ENCODE measurements at places on chromosomes 16 and 17.

GRCh38 chr16:85661740-85662481 lies 26.8 kb downstream of the GINS2 start:
- DNase-seq = no peak

- DNase-seq = no peak
Measured at GRCh38 chr16:22898131-22898530, 84.2 kb downstream of the HS3ST2 start.

DNA sequence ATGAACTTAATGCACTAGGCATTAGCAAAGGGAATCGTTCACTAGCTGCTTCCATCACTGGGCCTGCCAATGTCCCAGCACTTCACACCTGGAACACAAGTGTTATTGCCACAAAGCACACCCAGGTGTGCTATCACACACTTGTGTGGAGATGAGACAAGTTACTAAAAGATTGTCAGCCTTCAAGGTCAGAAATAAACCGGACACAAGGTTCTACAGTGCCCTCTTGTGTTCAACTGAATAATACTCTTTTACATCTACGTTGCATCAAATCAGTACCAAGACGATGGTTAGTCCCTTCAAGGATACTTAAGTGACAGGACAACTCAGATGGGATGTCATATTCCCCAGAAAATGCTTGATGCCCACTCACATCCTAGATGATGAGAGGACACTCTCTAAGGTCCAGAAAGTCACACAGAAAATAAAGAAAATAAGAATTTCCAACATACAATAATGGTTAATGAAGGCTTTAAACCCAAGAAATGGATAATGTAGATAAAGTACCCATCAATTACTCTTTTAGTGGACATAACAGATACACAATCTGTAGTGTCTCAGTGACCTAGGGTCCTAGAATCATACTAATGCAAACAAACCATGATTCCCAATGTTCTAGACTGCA lies 16.4 kb upstream of the GLG1 start:
- DNase-seq = no peak

- no peak for DNase-seq
Measured at GRCh38 chr16:65142276-65142675, 20.4 kb upstream of the CDH11 start.

- no peak for DNase-seq
Measured at GRCh38 chr17:30222721-30223175, 12.7 kb downstream of the SLC6A4 start.

DNA sequence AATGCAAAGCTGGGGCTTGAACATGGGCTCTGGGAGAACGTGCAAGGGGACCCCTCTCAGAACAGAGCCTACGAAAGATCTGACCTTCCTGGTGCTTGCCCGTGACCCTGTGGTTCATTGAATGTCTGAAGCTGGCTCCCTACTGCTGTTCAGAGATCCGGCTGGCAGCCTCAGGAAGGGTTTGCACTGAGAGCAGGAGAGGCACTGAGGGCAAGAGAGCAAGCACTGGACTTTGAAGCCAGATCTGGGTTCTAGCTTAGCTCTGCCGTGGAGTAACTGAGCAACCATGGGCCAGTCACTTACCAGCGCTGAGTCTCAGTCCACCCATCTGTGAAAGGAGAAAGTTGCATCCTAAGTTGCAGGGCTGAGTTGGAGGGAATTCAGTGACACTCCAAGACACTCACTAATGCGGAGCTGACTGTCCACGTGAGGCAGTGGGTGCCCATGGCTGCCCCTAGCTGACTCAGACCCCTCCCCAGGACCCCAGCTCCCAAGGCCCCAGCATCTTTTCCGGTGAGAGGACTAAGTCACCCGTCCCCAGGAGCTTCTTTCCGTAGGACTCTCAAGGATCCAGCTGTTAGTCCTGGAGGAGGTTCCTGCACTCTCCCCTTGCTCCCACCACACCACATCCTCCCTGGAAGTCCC lies 41.3 kb downstream of the BEAN1 start:
- no peak for DNase-seq

DNA sequence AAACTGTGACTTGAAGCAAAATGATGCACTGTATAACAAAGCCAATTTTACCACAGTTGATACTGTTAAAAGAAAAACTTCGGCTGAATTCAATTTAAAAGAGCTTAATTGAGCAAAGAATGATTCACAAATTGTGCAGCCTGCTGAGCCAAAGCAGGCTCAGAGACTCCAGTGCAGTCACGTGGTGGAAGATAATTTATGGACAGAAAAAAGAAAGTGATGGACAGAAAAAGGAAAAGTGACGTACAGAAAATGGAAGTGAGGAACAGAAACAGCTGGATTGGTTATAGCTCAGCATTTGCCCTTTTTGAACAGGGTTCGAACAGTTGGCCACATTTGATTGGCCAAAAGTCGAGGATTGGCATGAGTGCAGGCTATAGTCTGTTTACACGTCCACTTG lies 25.7 kb downstream of the ZSWIM7 start:
- DNase-seq = no peak

- DNase-seq = no peak
Measured at GRCh38 chr17:12637015-12637414, 28.7 kb upstream of the MYOCD start.

DNA sequence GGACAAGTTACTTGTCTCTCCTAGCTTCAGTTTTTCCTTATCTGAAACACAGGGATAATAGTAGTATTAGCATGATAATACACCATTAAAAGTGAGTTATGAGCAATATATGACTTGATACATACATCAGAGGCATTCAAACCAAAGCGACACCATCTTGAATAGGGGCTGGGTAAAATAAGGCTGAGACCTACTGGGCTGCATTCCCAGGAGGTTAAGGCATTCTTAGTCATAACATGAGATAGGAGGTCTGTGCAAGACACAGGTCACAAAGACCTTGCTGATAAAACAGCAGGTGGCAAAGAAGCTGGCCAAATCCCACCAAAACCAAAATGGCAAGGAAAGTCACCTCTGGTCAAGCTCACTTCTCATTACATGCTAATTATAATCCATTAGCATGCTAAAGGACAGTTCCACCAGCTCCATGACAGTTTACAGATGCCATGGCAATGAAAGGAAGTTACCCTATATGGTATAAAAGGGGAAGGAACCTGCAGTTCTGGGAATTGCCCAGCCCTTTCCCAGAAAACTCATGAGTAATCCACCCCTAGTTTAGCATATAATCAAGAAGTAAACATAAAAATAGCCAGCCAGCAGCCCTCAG lies 37.2 kb upstream of the HS3ST3A1 start:
- no peak for DNase-seq

DNA sequence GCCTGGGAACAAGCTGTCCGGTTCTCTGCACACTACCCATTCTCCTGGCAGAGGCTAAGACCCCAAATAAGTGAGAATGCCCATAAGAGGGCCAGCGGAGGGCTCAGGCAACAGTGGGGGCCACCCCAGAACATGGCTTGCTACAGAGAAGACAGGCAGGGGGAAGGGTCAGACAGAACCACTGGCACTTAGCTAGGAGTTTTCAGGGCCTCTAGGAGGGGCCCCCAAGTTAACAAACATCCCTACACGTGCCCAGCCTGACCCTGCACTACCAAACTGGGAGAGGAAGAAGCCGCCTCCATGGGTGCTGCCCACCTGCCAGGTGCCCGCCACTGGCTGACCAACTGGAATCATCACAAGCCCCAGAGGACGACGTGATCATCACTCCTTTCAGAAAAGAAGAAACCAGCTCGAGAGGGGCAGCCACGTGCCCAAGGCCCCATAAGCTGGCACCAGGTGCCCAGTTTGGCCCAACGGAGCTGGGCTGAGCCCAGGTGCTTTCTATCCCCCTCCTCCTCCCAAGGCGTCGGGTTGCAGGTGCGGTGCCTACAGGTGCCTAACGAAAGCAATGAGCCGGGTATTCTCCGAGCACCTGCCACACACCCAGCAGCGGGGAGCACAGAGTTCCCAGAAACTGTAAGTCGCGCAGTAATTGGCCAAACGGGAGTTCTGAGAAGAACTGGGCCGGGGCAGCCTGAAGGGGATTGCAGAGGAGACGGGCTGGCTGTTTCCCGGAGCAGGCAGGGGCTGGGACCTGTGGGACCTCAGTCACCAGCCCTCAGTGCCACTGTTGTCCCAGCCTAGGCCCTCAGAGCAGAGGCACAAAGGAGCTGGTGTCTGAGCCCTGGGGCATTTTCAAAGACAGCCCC lies 13.2 kb downstream of the RPH3AL start:
- no peak for DNase-seq

DNA sequence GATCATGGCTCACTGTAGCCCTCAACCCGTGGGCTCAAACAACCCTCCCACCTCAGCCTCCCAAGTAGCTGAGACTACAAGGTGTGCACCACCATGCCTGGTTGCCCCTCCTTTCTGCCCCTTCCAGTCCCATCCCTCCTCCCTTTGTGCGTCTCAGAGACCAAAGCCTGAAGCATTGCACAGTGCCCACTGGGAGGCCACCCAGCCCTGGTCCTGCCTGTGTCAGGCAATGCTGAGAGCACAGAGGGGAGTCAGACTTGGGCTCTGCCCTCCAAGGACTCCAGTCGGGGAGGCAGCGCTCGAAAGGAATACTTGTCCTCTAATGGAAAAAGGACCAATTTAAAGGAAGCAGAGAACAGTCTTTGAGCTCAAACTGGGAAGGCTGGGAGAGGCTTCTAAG lies 20.4 kb downstream of the RAI1 start:
- no peak for DNase-seq

DNA sequence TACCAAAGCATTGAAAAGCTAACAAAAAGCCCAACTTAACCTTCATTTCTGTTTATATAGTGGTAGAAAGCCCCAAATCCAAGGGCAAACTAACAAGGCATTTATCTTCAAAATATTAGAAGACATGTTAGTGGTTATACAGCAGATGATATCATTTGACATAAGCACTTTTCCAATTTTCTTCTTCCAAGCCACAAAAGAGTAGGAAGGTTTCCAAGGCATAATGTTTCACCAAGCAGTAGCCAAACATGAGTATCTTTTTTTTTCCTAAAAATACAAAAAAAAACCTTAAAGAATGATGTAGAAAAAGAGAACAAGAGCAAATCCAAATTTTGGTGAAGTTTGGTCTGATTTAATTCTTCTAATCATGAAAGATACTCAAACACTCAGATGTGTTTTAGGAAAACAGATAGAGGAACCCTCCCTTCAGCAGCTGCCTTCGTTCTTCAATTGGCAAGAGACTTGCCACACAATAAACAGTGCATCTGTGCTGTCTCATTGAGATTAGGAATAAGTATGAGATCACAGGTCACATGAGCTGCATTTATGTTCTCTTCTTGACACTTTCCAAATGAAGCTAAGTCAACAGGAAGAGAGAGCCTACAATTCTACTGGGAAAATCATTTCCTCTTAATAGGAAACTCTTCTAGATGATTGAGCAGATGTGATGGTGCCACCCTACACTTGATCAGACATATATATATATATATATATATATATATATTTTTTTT lies 106.7 kb downstream of the TTC19 start:
- no peak for DNase-seq

- DNase-seq = no peak
Measured at GRCh38 chr16:8919934-8920462, 37.8 kb downstream of the LITAFD start.

GRCh38 chr17:34143430-34143829 lies 111.7 kb upstream of the CCL2 start:
- no peak for DNase-seq

GRCh38 chr17:14269473-14269872 lies 31.4 kb upstream of the HS3ST3B1 start:
- DNase-seq = no peak

DNA sequence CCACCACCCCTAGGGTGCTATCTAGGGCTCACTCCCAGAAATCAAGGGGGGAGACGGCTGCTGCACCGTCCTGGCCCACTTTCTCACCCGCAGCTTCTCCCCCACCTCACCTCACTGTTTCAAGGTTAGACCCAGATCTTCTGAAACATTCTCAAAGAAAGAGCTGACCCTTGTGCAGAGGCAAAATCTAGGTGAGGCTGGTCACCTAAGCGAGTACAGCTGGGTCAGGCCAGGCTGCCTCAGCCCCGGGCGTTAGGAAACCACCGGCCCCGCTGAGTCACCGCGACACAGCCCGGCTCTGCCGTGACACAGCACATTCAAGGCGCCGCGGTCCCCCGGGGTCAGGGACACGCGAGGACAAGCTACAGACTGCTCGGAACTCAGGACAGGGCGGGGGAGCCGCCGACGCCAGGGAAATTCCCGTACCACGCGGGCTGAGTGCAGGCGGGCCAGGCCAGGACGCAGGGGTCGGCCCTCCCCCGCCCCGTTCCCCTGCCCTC lies 27.1 kb downstream of the GNPTG start:
- DNase-seq = peak; percentile 41

DNA sequence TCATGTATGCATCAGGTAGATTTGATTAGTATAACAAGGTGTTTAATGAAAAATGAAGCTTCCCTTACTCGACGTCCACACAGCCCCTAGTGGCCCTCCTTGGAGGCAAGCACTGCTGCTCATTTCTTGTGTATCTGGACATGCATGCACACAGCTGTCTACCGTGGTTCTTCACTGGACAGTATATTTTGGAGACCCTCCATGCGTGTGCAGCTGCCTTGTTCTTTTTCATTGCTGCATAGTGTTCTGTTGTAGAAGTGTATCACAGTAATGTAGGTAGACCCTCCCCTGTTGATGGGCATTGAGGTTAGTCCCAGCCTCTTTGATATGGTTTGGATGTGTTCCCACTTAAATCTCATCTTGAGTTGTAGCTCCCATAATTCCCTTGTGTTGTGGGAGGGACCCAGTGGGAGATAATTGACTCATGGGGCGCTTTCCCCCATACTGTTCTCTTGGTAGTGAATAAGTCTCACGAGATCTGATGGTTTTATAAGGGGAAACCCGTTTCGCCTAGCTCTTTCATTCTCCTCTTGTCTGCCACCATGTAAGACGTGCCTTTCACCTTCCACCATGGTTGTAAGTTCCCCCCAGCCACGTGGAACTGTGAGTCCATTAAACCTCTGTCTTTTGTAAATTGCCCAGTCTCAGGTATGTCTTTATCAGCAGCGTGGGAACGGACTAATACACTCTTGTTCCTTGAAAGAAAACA lies 6.3 kb downstream of the CMIP start:
- DNase-seq = no peak

GRCh38 chr17:17924857-17925250 lies 47.3 kb downstream of the TOM1L2 start:
- DNase-seq = no peak

- DNase-seq = no peak
Measured at GRCh38 chr16:85899444-85899843, 482 bp downstream of the IRF8 start.

- DNase-seq = no peak
Measured at GRCh38 chr17:34596920-34597319, 17.5 kb downstream of the TMEM132E start.

- DNase-seq = no peak
Measured at GRCh38 chr16:89748076-89748475, 26.7 kb downstream of the ZNF276 start.

DNA sequence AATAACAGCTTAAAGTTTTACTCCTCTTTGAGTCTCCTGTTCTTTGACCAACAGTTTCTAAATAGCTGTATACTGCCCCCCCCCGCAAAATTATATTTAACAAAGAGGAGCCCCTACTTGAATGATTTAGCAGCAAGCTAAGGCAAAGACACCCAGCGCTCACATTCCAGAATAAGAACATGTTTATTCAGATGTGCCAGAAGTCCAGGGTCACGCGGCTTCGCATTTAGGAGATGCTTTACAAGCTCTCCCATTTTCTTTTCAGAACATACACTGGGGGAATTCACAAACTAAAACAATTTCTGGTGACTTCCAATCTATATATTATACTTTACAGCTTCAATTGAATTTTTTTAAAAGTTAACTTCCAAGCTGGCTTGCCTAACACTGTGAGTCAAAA lies 5.3 kb downstream of the PLD6 start:
- DNase-seq = no peak

GRCh38 chr16:87945351-87946042 lies 5.7 kb upstream of the BANP start:
- DNase-seq = peak; percentile 60

GRCh38 chr16:5502467-5502869 lies 404.9 kb upstream of the EEF2KMT start:
- peak; percentile 24 for DNase-seq

- DNase-seq = no peak
Measured at GRCh38 chr17:10513299-10514067, 4.9 kb downstream of the MYH1 start.
